Fibroblast of skin of back (primary cell): ENCODE measurements at places on chromosomes 3 and 15.

GRCh38 chr15:61050844-61051568 lies 178.1 kb downstream of the RORA start:
- DNase-seq, result no peak

DNA sequence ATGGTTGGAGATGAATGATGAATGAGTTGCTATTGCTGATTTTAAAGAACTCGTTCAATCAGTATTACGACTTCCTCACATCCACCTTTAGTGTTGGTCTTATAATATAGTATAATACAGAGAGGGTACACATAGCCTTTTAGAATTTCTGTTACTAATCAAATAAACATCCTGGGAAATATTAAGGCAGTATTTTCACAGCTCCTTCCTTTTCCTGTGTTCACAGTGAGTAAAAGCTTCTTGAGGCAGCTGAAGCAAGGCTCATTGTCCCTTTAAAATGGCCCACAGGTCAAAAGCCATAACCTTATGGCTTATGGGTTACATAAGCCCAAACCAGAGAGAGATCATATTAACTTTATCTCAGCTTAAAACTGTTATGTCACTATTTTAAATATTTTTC lies 1.3 kb upstream of the BTLA start:
- DNase-seq, result no peak

DNA sequence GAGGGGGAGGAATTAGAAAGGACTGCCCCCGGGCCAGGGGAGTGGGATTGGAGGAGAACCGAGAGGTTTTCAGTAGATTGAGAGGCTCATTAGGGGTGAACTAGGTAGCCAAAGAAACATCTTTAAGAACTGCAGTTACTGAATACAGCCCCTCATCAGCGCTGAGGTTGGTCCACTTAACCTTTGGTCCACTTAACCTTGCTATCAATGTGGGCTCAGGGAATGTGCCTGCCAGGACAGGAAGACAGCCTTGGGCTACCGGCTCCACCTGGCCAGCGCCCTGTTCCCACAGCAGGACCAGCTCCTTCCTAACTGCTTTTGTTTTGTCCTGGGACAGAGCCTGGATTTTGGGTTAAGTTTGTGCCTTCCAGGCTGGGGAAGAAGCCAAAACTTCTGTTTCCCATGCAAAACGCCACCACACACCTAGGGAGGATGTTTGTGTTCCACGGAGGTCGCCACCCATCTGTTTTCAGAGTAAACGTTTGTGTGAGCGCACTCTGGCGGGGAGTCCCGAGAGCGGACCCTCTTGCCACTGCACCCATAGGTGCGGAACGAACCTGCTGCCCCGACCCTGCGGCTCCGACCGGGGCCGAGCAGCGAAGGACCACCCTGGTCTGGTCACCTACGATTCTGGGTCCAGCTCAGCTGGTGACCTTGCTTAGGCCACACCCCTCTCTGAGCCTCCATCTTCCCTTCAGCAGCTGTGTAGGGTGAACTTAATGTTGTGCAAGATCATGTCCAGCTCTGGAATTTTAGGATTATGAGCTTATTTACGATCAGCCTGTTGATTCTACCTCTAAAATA lies 107.4 kb downstream of the VGLL4 start:
- DNase-seq, result no peak

DNA sequence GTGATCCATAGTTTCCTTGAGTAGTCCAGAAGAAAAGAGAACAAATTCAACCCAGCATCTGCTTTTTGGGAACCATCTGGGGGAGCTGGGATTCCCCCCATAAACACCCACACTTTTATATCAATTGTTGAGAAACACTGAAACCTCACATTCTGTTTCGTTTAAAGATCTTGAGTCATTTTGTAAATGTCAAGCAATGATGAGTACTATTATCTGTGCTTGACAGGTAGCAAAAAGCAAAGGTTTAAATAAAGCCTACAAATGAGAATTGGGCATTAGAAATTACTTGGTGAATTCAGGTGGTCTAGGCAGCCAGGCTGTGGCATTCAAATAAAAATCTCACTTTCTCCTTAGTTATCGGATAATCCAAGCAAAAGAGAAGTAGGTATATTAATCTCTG lies 75.7 kb downstream of the TMEM266 start:
- DNase-seq, result no peak

- no peak for DNase-seq
These were observed 11.9 kb downstream of the GPR171 start for GRCh38 chr3:151191095-151191494.

DNA sequence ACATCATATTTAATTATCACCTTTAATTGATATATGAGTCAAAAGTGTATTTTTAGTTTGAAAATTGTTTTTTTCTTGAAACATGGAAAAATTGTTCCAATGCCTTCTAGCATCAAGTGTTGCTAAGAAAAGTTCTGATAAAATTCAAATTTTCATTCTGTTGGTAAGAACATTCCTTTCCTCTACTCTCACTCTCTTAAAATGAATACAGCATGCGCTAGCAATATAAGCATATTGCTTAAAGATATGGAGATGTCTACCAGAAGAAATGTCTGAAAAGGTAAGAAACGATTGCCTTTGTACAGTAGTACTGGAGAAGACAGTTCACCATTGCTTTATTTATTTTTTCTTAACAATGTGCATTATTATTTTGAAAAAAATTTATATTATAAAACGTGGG lies 17.6 kb upstream of the ZBTB38 start:
- no peak for DNase-seq

DNA sequence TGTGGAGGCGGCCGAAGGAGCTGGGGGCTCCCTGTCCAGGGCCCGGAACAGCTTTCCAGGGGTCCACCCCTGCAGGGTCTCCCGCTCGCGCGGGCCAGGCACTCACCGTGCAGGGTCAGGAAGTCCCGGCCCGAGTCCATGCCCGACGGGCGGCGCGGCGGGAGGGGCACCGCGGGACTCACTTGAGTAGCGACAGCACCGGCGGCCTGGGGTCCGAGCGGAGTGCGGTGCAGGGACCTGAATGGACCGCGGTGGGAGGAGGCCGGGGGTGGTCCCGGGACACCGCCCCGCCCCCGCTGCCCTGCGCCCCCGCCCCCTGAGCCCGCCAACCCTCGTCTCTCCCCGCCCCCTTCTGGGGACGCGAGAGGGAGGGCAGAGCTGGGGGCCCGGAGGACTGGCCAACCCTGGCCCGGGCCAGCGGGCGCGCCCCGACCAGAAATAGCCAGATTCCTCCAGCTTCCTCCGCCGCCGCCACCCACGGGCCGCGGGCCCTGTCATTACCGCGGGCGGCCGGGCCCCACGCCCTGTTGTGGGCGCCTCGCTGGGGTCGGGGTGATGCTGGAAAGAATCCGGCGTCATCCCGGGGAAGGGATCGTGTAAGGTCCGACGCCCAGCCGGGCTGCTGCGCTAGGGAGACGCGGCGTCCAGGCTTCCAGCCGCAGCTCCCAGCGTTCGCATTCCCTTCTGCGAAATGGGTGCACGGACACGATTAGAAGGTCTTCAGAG lies at the start of gene PLCD1:
Gene PLCD1, minus strand, starts transcription at position 243 of the 726 bp plus-strand sequence. Its CDS starts 103 bp downstream, at position 140.
- DNase-seq, result peak; percentile 78
